CD4-positive, alpha-beta T cell treated with Interleukin-4 for 1 hour (primary cell): ENCODE measurements at places on chromosomes 12 and 14.

DNA sequence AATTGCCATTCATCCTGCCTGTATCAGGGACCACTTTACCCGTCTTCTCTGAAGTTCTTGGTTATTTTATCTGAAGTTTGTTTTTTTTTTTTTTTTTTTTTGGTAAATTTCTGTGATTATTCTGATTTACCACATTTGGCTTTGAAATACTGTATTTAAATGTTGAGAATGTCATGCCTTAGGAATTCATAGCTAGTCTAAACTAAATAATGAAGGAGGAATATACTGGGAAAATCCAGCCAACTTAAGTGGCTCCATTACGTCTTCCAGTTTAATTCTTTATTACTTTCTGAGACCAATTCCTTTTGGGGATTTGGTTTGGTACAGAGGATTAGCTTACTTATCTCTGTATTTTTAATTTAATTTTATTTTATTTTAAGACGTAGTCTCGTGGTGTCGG lies 60.3 kb upstream of the KCNMB4 start:
- DNase-seq, result no peak

- no peak for DNase-seq
Observed at GRCh38 chr12:31371256-31371620, 45.3 kb upstream of the SINHCAF start.

- DNase-seq, result no peak
Observed at GRCh38 chr12:77500089-77500488, 330.6 kb upstream of the NAV3 start.

GRCh38 chr12:3520168-3520567 lies 29.2 kb downstream of the PRMT8 start:
- no peak for DNase-seq

DNA sequence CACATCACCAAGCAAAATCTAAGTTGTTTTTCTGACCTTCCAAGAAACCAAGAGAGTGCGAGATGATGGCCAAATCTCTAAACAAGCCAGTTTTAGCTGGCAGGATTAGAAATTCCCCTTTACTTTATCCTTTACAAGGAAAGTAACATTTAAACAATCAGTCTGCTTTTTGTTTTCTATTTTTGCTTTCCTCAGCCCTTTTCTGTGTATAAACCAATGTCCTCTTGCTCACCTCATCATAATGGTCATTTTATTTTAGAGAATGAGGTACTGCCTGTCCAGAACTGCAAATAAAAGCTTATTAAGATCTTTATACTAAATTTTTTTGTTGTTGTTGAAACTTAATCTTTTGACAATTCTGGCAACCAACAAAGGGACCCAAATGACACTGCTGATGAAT lies 442.4 kb upstream of the GARIN6 start:
- no peak for DNase-seq

- DNase-seq, result no peak
Observed at GRCh38 chr14:101790232-101790631, 28.7 kb downstream of the PPP2R5C start.

DNA sequence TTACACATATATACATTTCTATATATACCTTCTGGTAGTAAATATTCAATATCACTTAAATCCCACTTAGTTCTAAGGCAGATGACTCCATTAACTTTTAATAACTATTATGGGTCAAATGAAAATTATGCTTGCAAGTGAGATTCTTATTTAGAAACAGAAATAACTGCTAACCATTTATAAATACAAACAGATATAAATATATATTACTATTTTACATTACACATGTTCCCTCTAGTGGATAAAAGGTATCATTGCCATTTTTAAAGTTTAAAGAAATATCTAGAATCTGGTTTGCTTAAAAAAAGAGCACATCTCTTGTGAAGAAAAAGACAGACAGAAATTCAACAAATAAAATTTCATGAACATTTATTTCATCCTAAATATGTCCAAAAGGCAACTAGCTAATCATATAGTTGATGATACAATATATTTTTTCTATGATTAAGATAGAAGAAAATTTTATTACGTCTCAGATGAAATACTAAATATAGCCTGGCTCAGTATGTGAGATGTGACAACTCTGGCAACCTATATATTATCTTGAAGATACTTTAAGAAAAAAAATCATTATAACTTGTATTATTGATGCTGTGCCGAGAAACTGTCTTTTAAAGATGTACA lies 11.7 kb upstream of the RAD51AP1 start:
- no peak for DNase-seq

DNA sequence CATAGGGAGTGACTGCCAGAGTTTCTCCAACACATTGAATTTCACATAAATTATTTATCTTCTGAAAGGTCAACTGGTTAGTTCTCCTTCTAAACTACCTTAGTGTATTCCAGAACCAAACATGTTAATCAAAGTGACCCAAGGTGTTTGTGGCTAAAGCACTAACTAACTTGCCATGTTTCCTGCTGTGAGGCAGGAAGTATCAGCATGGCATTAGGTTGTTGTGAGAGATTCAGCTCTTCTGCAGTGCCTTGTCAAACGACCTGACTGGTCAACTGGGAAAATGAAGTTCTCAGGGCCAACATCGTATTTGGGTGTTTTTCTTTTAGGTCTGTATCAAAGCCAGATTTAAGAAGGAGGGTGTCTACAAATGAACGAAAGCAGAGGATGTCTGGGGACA lies 448.1 kb downstream of the APAF1 start:
- no peak for DNase-seq
